Posterior vena cava (tissue), 2 donors: ENCODE measurements at places on chromosomes 4 and X. TPM values are rescaled to one million over a fixed set of nuclear protein-coding genes. Genes with fewer than 3 reads are reported as not detected.

MMRN1 gene
- total RNA-seq = 71.0 TPM

EGFL6 gene
- 0.19 TPM for total RNA-seq

DNA sequence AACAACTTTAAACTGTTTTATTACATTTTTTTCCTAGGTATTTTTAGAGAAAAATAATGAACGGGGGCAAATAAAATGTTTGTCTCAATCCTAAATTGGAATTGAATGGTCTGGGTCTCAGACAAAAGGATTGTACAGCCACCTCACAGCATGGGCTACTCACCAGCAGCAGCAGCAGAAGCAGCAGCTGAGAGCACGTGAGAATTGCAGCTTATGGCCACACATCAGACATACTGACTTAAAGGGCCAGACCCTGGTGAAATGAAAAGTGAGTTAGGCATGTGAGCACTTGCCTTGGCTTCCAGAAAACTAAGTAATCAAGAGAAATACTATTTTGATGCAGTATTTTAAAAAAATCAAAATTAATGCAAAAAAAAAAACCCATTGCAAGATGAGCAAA lies 56.6 kb downstream of the AASDH start:
- no peak for DNase-seq

DNA sequence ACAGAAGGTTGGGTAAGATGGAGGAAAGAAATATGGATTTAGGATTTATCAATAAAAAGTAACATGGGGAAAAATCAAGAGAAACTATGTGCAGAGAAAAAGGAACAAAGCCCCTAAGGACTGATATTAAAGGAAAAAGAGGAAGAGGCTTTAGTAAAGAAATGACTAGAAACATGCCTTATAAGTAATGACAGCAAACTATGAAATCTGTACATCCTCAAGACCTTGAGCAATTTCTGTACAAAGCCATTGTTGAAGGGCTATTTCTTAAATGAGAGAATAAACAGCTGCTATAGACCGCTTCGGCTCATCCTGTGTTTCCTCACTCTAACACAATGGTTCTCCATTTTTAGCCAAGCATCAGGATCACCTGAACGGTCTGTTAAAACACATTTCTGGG lies 180.3 kb upstream of the ATOH1 start:
- no peak for DNase-seq

GRCh38 chr4:87624698-87625097 lies 16.4 kb downstream of the DSPP start:
- DNase-seq = no peak

SHROOM4 gene
- total RNA-seq = 8.0 TPM

UGT2B10 gene
- total RNA-seq = not detected

DNA sequence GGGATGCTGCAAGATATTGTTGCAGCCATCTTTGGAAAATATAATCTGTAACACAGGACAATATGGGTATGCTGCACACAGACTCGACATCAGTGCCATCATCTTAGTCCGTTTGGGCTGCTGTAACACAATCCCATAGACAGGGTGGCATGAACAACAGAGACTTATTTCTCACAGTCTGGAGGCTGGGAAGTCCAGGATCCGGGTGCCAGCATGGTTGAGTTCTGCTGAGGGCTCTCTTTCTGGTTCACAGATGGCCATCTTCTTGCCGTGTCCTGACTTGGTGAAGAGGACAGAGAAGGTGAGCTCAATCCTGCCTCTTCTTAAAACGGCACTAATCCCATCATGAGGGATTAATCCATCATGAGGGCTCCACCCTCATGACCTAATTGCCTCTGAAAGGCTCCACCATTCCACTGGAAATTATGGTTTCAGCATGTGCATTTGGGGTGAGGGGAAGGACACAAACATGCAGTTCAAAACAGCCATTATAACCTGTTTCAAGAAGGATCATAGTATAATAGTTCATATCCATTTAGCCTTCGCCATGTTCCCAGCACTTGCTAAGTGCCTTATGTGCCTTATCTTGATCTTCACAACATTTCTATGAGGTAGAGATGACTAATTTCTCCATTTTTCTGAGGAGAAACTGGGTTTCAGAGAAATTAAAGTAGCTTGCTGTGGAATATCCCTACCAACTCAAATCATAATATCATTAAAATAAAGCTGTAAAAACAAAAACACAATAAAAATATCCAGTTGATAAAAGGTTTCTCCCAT lies 27.9 kb upstream of the SPP1 start:
- no peak for DNase-seq

- no peak for DNase-seq
Measured at GRCh38 chr4:76024065-76024464, 768 bp upstream of the CXCL10 start.

DNA sequence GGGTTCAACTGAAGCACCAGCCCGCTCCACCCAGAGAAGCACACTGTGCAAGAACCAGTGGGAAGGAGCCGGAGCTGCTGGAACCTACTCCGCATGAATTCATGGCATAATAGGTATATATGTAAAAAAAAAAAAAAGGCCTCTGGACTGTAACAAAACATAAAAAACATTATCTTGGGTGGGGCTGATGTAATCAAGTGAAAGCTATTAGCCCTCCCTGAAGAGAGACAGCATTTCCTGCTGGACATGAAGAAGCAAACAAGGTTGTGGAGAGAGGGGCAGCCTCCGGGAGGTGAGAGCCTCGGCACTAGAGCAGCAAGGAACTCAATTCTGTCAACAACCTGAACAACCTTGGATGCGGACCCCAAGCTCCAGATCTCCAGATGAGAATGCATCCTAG lies 50.7 kb downstream of the PLAC1 start:
- no peak for DNase-seq

DNA sequence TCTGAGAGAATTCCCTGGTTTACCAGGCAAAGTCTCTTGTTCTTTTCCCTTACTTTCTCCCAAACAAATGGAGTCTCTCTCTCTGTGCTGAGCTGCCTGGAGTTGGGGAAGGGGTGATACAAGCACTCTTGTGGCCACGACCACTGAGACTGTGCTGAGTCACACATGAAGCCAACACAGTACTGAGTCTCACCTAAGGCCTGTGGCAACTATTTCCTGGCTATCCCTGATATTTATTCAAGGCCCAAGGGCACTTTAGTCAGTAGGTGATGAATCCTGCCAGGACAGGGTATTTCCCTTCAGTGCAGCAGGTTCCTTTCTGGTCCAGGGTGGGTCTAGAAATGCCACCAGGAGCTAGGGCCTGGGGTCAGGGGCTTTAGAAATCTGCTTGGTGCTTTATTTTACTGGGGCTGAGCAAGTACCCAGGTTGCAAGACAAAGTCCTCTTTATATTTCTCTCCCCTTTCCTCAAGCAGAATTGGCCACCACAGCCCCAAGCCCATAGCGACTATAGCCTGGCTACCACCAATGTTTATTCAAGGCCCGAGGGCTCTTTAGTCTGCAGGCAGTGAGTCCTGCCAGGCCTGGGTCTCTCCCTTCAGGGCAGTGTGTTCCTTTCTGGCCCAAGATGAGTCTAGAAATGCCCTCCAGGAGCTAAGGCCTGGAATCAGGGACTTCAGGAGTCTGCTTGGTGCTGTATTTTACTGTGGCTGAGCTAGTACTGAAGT lies 10.5 kb downstream of the ARL13A start:
- DNase-seq = no peak
